ENCODE measurements at places on chromosomes 11 and 22.

DNA sequence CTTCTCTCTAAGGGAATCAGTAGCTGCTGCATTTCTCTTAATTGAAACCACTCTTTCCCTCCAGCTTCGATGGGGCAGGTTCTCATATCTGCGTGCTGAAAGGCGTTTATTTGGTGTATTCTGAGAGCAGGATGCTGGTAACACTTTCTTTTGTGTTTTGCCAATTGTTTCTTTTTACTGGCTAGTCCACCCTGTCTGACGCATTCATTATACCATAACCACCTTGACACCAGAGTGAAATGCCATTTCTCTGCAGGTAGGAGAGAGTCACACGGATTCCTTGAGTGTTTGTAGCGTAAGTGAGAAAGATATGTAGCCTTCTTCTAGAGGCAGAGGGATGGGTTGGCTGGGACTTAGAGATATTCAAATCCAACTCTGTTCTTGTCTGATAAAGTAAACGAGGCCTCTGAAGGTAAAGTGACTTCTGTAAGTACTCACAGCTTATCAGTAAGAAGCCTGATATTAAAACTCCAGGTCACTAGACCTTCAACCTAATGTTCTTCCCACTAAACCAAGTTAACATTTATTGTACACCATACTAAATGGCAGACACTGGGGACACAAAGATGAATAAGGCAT lies 21.4 kb downstream of the CD44 start:
- no peaks in the 10 kb centered on the region for H3K36me3 ChIP-seq
- no peak overlapping the region for H3K27ac ChIP-seq
- no peak for DNase-seq
- H3K4me1 ChIP-seq, result no peaks in the 10 kb centered on the region

GRCh38 chr11:124745835-124746620 lies 6.0 kb downstream of the VSIG2 start:
- no peaks in the 10 kb centered on the region for H3K4me1 ChIP-seq
- H3K27ac ChIP-seq, result peak overlapping the region; percentile 53
- no peak for DNase-seq
- peak overlapping the region; percentile 62 for H3K4me3 ChIP-seq
- H3K27me3 ChIP-seq, result peaks cover 9% of the 10 kb centered on the region
- no peaks in the 10 kb centered on the region for H3K36me3 ChIP-seq

DNA sequence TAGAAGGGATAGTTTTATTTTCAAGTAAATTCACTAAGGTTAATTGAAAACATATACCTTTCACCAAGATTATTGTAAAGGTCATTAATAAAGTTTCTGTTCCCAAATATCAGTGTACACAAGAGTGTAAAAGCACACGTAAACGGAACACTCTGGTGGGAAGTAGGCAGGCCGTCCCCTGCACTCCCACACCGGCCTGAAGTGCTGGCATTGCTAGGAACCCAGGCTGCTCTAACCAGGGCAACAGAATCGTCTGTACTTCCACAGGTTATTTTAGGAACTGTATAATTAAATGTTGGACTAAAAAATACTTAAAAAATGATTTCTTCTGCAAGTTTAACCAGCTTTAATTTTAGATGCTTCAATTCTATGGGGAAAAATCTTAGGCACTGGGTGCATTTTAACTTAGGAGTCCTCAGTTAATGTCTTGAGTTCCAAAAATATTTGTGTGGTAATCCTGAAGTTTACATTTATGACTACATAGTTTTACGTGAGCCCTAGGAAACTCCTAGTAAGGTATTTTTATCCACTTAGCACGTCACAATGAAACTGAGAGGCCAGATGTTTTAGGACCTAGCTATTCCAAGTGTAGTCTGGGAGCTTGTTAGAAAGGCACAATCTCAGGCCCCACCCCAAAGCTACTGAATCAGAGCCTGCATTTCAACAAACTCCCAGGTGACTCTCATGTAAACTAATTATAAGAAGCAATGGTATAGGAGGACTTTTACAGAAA lies 31.2 kb downstream of the KMT5B start:
- no peak overlapping the region for H3K4me3 ChIP-seq
- H3K27me3 ChIP-seq, result no peaks in the 10 kb centered on the region
- no peak overlapping the region for H3K27ac ChIP-seq
- H3K36me3 ChIP-seq, result no peaks in the 10 kb centered on the region
- no peaks in the 10 kb centered on the region for H3K4me1 ChIP-seq

GRCh38 chr11:7683571-7683970 lies 10.3 kb upstream of the CYB5R2 start:
- no peak overlapping the region for H3K27ac ChIP-seq
- no peaks in the 10 kb centered on the region for H3K27me3 ChIP-seq
- H3K4me3 ChIP-seq, result no peak overlapping the region
- no peaks in the 10 kb centered on the region for H3K4me1 ChIP-seq
- no peak for DNase-seq
- H3K36me3 ChIP-seq, result no peaks in the 10 kb centered on the region

GRCh38 chr11:235180-235579 lies 962 bp downstream of the SIRT3 start:
- H3K27ac ChIP-seq, result no peak overlapping the region
- H3K27me3 ChIP-seq, result no peaks in the 10 kb centered on the region
- peaks cover 6% of the 10 kb centered on the region for H3K36me3 ChIP-seq
- H3K4me1 ChIP-seq, result no peaks in the 10 kb centered on the region
- H3K4me3 ChIP-seq, result no peak overlapping the region
- DNase-seq, result no peak

DNA sequence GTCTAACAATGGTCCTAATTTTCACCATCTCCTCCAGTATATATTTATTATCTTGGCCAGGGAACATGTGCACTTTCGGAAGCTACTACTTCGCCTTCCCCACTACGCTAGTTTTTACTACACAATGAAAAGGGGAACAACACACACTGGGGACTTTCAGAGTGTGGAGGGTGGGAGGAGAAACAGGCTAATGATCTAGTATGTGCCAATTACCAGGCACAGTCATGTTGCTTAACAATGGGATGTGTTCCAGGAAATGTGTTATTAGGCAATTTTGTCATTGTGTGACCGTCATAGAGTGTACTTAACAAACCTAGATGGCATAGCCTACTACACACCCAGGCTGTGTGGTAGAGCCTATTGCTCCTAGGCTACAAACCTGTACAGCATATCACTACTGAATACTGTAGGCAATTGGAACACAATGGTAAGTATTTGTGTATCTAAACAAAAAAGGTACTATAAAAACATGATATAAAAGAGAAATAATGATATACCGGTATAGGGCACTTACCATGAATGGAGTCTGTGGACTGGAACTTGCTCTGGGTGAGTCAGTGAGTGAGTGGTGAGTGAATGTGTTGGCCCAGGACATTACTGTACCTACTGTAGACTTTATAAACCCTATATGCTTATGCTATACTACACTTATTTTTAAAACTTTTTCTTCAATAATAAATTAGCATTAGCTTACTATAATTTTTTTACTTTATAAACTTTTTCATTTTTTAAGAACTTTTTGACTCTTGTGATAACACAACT lies 20.1 kb upstream of the CUL5 start:
- no peaks in the 10 kb centered on the region for H3K27me3 ChIP-seq
- no peaks in the 10 kb centered on the region for H3K4me1 ChIP-seq
- no peak overlapping the region for H3K27ac ChIP-seq
- no peaks in the 10 kb centered on the region for H3K36me3 ChIP-seq
- no peak for DNase-seq

GRCh38 chr11:69894181-69894611 lies 75.0 kb upstream of the FGF3 start:
- no peak for DNase-seq
- no peaks in the 10 kb centered on the region for H3K36me3 ChIP-seq
- no peak overlapping the region for H3K27ac ChIP-seq
- H3K27me3 ChIP-seq, result no peaks in the 10 kb centered on the region
- no peaks in the 10 kb centered on the region for H3K4me1 ChIP-seq

- H3K4me3 ChIP-seq, result no peak overlapping the region
- H3K4me1 ChIP-seq, result no peaks in the 10 kb centered on the region
- no peaks in the 10 kb centered on the region for H3K36me3 ChIP-seq
These were observed 27.0 kb downstream of the GDPD5 start for GRCh38 chr11:75498556-75499255.

- H3K36me3 ChIP-seq, result no peaks in the 10 kb centered on the region
- H3K4me1 ChIP-seq, result no peaks in the 10 kb centered on the region
- H3K27ac ChIP-seq, result no peak overlapping the region
These were observed 49.5 kb upstream of the HSPA8 start for GRCh38 chr11:123111465-123111864.

- DNase-seq, result no peak
- H3K4me1 ChIP-seq, result no peaks in the 10 kb centered on the region
- no peaks in the 10 kb centered on the region for H3K36me3 ChIP-seq
- no peaks in the 10 kb centered on the region for H3K27me3 ChIP-seq
These were observed 11.3 kb upstream of the C11orf96 start for GRCh38 chr11:43930868-43931716.

GRCh38 chr11:28849053-28849452 lies 740.9 kb downstream of the METTL15 start:
- H3K27me3 ChIP-seq, result no peaks in the 10 kb centered on the region
- H3K4me3 ChIP-seq, result no peak overlapping the region
- no peak for DNase-seq
- H3K36me3 ChIP-seq, result no peaks in the 10 kb centered on the region
- no peaks in the 10 kb centered on the region for H3K4me1 ChIP-seq
- no peak overlapping the region for H3K27ac ChIP-seq

DNA sequence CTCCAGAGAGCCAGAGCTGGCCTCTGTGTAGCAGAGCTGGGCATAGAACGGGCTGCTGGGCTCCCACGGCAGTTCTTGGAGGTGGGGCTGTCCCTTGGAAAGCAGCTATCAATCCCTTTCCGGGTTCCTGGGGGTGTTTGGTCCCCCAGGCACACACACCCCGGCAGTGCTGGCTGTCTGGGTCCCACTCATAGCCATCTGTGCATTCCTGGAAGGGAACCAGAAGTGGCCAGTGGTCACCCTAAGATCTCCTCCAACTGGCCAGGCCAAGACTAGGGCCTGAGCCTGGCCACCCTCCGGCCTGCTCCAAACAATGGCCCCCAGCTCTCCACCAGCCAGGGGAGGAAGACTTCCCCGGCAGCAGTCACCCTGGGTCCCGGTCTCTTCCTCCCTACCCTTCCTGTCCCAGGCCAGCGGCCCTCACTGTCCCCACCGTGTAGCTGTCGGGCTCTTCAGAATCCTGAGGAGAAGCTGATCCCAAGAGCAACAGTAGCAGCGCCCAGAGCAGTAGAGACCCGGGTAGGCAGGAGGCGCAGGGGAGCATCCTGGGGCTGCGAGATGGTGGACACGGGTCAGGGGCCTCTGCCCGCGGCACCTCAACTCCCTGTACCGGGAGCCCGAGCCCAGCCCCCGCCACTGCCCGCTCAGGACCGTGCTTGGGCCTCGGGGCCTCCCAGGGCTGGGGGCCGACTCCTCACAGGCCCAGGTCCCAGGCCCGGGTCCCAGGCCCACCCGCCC lies 620 bp downstream of the EFEMP2 start:
- peak overlapping the region; percentile 27 for H3K4me3 ChIP-seq
- no peaks in the 10 kb centered on the region for H3K27me3 ChIP-seq
- H3K27ac ChIP-seq, result peak overlapping the region; percentile 69
- no peaks in the 10 kb centered on the region for H3K36me3 ChIP-seq
- H3K4me1 ChIP-seq, result no peaks in the 10 kb centered on the region

GRCh38 chr22:30968015-30968923 lies at the start of gene MORC2:
Gene MORC2, minus strand, starts transcription at chr22:30968774. Its CDS starts 885 bp downstream, at chr22:30967889.
- H3K27me3 ChIP-seq, result no peaks in the 10 kb centered on the region
- H3K4me1 ChIP-seq, result no peaks in the 10 kb centered on the region
- H3K4me3 ChIP-seq, result peak within 1 kb of the TSS; percentile 74
- H3K36me3 ChIP-seq, result peaks cover 5% of the 10 kb centered on the region
- H3K27ac ChIP-seq, result peak within 1 kb of the TSS; percentile 95
- DNase-seq, result peak; percentile 79

Measured in right lobe of liver (tissue), 6 donors.